ENCODE measurements at places on chromosomes 5 and 9.

DNA sequence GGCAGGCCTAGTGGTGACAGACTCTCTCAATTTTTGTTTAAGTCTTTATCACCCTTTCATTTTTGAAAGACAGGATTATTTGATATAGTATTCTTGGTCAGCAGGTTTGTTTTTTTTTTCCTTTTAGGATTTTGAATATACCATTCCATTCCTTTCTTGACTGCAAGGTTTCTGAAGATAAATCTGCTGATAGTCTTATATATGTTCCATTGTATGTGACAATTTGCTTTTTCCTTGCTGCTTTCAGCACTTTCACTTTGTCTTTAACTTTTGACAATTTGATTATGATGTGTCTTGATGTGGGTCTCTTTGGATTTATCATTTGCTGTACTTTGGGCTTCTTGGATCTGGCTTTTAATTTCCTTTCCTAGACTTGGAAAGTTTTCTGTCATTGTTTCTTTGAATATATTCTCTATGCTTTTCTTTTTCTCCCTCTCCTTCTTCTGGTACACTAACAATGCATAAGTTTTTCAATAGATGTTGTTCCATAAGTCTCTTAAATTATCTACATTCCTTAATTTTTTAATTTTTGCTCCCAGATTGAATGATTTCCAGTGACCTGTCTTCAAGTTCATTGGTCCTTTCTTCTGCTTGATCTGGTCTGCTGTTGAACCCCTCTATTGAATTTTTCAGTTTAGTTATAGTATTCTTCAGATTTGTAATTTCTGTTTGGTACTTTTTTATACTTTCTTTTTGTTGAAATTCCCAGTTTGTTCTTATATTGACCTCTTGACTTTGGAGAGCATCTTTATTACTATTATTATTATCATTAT is 14.6 kb upstream of the FBXW2 start:
- DNase-seq: no peak

- DNase-seq: peak; percentile 65
Measured at GRCh38 chr9:20426019-20426418, 196.3 kb downstream of the MLLT3 start.

- no peak for DNase-seq
Measured at GRCh38 chr9:120878188-120879130, 1.5 kb upstream of the PHF19 start.

GRCh38 chr5:50580506-50580905 is 85.9 kb upstream of the PARP8 start:
- DNase-seq: no peak

GRCh38 chr5:1554410-1554967 is 30.7 kb upstream of the LPCAT1 start:
- no peak for DNase-seq

DNA sequence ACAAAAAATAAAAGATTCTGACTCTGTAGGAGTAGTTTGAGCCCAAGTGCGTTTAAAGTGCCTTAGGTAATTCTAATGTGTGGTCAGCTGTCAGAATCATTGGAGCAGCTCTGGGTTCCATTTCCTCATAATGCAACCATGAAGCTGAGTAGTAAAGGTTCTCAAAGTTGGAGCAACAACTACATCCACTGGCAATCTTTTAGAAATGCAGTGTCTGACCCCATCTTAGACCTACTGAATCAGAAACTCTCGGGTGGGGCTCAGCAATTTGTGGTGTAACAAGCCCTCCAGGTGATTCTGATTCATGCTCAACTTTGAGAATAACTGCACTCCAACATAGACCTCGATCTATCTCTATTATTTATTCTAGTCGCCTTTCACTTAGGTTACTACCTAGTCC is 7.6 kb upstream of the ALDH1A1 start:
- peak; percentile 20 for DNase-seq

GRCh38 chr5:150159031-150159430 is 3.4 kb upstream of the PDGFRB start:
- DNase-seq: no peak

GRCh38 chr5:107957051-107957450 is 286.3 kb upstream of the EFNA5 start:
- no peak for DNase-seq

- DNase-seq: no peak
Measured at GRCh38 chr5:61816146-61816545, 484.1 kb downstream of the ZSWIM6 start.

GRCh38 chr9:23611869-23612268 is 214.2 kb downstream of the ELAVL2 start:
- DNase-seq: no peak

DNA sequence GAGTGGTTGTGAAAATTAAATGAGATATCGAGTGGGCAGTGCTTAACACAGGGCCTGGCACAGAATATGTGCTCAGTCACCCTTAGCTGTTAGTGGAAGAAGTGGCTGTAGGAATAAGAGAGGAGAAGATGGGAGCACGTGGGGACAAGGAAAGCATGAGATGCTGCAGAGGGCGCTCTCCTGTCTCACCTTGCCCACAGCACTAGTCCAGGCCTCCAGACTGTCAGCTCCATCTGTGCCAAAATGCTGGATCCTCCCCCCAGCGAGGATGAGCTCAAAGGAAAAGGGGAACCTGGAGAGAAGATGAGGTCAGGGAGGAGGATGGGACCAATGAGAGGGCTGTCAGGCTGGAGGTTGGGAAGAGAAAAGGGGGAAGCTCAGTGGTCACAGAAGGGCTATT is 12.5 kb downstream of the ARAP3 start:
- DNase-seq: no peak

DNA sequence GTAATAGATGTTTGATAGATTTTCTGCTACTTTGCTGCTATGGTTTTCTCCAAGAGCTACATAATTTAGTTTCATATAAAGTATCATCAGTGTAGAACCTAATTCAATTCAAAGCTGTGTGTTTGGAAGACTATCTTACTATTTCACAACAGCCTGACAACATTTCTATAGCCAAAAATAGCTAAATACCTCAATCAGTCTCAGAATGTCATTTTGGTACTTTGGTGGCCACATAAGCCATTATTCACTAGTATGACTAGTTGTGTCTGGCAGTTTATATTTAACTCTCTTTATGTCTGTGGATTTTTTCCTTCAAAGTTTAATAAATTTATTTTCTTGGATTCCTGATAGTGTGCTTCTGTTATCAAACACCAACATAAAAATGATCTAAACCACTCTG is 35.1 kb upstream of the CCDC152 start:
- DNase-seq: peak; percentile 48

DNA sequence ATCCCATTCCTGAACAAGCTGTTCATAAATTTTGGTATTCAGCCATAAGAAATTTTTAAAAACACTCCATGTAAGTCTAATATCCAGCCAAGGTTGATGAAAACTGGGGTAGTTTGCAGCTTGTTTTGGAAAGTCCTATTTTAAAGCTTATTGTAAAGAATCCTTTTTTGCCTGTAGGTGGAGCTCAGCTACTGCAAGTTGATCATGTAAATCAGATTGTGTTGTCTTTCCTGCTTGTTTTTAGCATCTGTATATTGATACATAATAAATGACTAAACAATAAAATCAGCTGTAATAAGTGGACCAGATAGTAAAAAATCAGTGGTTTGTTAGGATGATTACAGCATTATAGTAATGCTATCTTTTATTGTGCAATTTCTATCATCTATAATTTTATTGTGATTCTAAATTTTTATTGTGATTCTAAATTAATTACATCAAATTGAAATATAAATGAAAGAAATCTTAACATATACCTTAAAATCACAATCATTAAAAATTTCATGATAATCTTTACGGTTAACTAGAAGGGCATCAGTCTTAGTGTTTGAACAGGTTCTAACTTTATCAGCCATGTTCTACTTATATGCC is 42.4 kb downstream of the CWC27 start:
- DNase-seq: peak; percentile 46

DNA sequence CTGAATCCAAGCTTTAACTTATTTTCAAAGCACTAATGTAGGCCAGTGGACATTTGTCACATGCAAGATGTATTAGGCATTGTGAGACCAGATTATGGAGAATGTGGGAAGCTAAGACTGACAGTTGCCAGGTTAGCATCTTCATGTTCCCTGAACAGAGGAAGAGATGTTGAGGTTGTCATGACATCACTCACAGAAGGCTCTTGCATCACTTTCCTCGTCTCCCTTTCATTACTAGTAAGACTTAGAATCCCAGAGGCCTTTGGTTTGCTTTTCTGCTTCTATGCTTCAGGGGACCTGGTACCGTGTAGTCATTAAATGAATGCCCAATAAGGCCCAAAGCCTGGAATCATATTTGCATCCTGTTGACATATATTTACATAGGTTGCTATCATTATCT is 76.4 kb upstream of the RPS23 start:
- peak; percentile 27 for DNase-seq

GRCh38 chr5:44665101-44665701 is 143.5 kb upstream of the MRPS30 start:
- DNase-seq: no peak

- DNase-seq: no peak
Measured at GRCh38 chr5:98750693-98751092, 22.8 kb upstream of the RGMB start.

DNA sequence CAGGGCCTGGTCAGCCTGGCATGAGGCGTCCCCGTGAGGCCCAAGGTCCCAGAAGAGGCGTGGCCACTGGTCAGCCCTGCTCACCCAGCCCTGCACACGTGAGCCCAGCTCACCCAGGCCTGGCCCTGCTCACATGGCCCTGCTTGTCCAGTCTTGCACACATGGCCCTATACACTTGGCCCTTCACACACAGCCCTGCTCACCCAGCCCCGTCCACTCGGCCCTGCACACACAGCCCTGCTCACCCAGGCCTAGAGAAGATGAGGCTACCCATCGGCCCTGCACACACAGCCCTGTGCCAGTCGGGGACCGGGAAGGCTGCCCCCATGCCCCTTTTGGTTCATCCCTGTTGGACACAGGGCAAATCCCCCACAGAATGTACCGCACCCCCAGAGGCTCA is 28.4 kb downstream of the ZDHHC11B start:
- DNase-seq: no peak

- DNase-seq: no peak
Measured at GRCh38 chr9:108663422-108663821, 192.4 kb downstream of the ACTL7B start.

- DNase-seq: no peak
Measured at GRCh38 chr9:112119225-112120029, 55.7 kb downstream of the SUSD1 start.

DNA sequence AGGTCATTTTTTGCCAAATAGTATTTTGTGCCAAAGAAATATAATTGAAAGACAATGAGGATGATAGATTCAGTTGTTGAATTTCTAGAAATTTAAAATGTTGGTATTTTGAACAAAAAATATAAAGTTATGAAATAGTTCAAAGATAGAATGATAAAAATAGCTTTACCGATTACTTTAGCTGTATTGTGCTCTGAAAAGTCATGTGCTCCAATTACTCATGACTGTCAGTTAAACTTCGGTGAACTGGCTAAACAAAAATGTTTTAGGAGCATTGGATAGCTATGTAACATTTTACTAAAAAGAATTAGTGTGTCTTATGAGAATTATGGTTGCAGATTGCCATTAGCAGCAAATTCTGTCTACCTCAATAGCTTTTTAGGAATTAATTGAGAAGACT is 177.3 kb upstream of the VCAN start:
- DNase-seq: peak; percentile 36

- no peak for DNase-seq
Measured at GRCh38 chr5:77620405-77620804, 18.1 kb downstream of the OTP start.

DNA sequence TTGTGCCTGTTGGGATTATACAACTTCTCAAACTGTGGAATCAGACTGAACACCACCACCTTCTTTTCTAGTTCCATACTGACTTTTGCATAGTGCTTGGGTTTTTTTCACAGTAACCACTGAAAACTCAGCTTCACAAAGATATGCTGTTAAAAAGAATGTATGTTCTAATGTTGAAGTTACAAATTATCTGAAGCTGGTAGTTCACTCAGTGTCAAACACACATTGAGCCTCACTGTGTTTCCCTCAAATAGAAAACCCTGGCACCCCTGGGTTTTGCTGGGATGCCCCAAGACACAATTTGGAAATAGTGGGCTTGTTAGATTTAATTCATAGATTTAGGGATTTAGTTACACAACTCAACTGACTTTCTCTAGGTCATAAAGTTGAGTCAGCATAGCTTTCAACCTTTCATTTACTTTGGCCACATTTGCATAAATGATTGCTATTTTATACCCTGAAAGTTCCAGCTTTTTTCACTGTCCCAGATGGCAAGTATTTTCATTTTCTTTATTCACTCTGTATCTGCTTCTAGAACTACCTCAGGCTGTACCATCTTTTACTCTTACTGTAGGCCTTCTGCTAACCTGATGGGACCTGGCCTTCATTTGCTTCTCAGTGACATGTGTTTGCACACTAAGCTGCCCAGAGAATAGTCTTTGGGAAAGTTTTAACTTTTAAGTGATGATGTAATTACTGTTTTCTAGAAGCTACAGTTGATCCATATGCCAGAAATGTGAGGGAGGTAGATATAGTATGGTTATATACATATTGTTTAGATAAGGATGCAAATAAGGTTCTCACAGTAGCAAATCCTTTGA is 115.1 kb downstream of the CDC42SE2 start:
- DNase-seq: no peak

GRCh38 chr5:154437281-154437965 is 8.4 kb upstream of the SAP30L start:
- no peak for DNase-seq

All from MV-4-11 (cell line).